ENCODE measurements at places on chromosomes 2 and 18.

GRCh38 chr2:81196933-81197628 is 892.5 kb upstream of the LRRTM1 start:
- no peak for DNase-seq

DNA sequence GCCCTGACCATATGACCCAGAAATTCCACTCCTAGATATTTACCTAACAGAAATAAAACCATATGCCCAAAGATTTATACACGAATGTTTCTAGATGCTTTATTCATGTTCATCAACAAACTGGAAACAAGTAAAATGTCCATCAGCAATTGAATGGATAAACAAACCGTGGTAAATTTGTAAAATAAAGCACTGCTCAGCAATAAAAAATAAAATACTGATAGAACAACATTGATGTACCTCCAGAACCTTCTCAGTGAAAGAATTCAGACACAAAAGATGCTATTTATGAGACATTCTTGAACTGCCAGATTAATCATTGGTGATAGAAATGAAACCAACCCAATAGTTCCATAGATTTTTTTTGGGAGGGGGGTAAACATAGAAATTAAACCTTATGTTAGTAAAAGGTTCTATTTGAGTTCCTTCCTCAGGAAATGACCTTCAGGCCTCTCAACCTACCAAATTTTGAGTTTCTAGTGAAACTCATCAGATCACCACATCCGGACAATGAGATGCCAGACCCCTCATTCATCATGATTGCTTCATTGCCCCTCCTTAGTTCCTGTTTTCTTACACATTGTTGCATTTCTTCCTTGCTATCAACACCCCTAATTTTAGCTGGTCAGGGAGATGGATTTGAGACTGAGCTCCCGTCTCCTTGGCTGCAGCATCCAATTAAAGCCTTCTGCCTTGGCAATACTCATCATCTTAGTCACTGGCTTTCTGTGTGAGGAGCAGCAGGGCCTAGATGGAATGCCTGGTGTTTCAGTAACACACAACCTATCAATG is 203.5 kb downstream of the LPIN1 start:
- no peak for DNase-seq

GRCh38 chr2:99275882-99276281 is 20.4 kb upstream of the LYG2 start:
- DNase-seq = no peak

GRCh38 chr2:181106789-181107627 is 126.6 kb downstream of the UBE2E3 start:
- DNase-seq = no peak

DNA sequence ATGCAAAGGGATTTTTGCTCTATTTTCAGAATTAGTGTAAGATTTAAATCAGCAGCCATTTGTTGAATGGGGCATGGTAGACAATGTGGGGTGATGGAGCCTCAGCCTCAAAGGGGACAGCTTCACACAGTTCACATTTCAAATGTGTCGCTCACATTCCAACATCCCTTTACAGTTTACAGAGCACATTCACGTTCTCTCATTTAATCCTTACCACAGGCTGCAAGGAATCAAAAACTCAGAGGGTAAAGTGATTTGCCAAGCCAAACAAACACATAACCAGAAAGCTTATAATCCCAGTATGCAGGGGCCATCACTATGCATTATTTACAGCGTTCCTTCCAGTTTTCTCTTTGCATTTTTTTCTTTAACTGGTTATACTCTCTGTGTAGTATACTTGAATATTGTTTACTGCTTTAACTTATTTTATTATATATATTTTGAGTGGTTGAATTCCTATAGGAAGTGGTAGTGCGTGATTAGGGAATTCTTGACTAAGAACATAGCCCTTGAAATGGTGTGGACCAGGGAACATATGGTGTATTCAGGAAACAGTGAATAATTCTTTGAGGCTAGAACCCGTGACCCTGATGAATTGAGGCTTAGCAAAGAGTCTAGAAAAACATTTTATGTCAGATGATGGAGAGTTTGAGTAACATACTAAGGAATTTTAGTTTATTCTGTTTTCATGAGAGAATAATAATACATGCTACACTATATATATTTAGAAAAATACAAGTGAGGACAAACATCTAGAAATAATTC is 18.1 kb upstream of the TAF1B start:
- DNase-seq = no peak

DNA sequence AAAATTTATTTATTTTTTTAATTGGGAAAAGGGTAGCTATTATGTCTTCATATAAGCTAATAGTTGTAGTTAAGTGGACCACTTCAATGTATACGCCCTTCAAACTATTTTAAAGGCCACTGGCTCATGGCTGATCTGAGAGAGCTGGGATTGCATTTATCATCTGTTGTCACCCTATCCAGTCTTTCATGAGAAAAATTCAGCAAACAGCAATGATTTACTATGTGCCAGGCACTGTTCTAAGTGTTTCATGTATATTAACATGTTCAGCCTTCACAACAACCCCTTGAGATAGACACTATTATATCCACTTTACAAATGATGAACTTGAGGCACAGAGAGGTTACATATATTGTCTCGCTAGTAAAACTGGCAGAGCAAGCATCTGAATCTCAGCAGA is 66.1 kb upstream of the ZNF397 start:
- DNase-seq = no peak

DNA sequence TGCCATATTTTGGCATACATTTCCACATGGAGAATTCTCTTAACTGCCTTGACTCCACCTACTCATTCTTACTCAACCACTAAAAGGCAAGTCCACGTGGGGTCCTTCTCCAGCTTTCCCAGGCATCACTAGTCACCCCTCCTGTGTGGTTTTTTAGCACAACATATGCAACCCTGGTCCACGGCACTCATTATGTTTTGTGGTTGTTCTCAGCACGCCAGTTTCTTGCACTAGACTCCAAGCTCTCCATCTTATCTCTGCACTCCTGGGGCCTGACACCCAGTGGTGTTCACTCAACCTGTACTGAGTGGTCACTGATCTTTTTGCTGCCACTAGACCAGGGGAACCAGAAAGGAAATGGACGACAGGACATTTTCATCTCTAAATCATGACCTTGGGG is 18.0 kb downstream of the MARCHF4 start:
- DNase-seq = no peak

DNA sequence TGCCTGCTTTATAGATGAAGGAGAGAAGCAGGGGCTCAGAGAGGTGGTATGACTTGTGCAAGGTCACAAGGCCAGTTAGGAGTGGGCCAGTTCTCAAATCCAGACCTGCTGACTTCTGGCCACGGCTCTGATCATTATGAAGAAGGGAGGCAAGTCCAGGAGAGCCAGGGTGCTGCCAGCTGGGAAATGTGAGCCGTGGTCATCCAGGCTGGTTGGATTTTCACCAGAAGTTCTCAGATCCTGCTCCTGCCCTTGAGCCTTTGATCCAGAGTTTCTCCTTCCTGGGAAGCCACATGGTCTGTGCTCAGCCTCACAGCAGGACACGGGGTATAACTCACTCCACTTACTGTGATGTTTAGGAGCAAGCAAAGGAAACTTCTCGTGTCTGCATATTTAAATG is 239.9 kb downstream of the KLHL29 start:
- no peak for DNase-seq

- no peak for DNase-seq
These were observed 71.1 kb downstream of the EXOC6B start for GRCh38 chr2:72754628-72755320.

DNA sequence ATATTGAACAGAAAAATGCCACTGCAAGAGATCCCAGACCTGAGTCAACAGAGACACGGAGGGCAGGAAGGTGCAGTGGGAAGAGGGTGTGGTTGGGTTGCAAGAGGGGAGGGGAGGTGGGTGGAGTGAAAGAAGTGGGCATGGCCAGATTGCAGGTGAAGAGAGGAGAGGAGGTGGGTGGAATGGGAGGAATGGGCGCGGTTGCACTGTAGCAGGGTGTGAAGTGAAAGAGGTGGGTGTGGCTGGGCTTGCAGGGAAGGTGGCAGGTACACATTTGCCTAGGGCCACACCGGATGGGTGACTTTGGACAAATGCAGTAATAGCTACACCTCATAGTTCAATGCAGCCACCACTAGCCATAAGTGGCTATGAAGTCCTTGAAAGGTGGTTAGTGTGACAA is 71.1 kb downstream of the DOCK10 start:
- no peak for DNase-seq

DNA sequence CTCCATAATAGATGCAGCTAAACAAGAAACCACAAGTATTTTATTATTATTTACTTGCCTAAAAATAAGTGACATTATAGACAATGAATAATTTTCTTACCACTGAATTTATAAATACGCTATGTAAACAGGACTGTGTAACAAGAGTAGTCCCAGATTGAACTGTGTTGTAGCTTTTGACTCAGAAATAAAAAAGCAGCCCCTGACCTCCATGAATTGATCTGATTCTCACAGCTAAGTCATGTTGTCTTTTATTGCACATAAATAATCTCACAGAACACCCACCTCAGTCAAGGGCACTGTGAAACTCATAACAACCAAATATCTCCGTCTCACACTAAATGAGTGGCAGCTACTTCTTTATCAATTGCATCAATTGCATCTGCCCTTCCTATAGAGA is 171.6 kb downstream of the TMX3 start:
- DNase-seq = no peak

DNA sequence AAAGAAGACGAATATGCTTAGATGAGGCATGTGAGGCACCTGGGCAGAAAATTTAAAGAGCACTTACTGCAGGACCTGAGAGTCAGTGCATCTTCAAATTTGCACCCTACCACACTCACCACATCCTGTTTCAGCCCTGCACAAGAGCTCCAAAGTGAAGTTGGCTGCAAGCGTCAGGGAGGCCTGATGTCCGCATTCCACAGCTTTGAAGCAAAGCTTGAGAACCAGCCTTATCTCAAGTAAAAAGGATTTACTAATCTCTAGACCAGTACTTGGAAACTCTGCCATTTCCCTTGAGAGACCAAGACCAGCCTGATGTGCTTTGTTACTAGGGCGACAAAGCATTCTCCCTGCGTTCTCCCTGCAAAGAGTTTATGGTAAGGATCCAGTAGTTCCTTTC is 3.4 kb upstream of the ASNSD1 start:
- no peak for DNase-seq

DNA sequence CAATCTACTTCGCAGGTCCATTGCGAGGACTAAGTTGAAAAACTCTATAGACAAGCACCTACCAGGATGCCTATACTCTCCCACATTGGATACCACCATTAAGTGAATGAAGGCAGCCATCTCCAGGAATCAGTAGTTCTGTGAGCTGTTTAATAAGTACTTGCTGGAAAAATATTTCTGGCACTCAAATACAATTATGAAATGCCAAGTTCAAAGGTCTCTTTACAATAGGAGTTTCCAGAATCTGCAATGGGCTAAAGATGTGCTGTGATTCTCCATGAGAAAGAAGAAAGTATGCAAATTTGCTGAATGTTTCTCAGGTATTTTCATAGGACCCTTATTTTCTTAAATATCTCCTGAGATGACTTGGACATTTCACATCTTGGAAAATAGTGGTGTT is 103.0 kb downstream of the AP1S3 start:
- DNase-seq = no peak

DNA sequence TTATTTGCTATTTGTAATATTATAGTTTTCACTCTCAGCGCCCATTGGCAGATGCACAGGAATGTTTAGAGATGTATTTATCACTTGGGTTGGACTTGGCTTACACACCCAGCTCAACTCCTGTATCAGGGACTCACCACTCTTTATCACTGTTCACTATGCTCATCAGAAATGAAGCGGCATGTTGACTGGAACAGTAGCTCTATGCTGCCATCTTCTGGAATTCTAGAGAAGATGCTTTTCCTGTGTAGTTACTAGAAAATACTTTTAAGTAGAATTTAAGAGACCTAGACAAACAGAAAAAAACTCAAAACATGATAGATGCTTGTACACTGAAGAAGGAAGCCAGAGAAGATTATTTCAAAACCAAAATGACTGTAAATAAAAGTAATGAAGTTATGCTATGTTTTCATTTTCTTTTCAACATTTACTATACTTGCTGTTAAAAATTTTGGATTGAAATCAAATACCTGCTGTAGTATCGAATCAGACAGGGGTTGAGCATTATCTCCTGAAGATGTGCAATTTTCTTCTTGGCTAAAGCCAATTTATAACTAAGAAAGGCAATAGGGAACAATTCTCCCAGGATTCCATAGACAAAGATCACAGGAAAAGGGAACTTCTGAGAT is 47.4 kb upstream of the NXPH2 start:
- DNase-seq = no peak

DNA sequence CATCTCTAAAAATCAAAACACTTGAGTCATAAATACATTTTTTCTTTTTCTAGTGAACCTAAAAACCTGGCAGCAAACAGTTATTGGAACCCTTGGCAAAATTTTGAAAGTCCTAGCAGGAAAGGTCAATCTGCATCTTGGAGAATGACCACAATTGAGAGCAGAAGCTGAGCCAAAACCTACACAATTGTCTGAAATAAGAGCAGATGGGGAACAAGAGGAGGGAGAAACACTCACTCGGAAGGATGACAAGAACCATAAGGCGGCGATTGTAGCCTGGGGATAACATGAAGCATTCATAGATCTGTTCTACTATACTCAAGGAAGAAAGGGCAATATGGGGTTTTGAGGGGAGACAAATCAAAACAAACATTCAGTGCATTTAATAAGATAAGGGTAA is 117.0 kb downstream of the CHN1 start:
- no peak for DNase-seq

DNA sequence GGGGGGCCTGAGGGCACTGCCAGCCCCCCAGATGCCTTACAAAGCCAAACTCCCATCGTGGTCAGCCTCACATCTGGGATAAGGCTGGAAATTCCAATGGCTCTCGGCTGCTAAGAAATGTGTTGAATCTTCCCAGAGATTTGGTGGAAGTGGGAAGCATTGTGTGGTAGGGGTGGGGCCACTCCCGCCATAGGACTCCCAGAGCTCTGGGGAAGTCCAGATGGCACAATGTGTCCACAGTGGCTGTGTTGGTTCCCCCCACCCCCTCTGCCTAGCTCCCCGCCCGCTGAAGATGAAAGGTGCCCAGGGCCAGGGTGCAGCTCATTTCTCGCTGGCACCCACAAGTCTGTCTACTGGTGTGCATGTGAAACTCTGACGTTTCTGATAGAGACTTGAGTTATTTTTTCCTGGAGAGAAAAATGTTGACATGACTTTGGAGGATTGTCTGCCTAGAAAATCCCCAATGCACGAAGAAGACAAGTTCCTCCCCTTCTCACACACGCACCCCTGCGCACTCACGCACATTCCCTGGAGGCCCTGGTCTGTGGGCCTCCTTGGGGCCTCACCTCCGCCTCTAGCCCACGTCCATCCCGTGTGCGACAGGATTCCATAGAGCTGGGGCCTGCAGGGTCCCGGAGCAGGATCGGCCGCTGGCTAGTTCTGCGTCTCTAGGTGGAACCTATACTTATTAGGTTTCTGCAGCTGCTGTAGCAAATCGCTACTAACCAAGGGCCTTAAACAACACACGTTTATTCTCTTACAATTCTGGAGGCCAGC is 199.1 kb downstream of the ZFP36L2 start:
- no peak for DNase-seq

- no peak for DNase-seq
These were observed 172.1 kb downstream of the CBLN2 start for GRCh38 chr18:72372076-72372475.

GRCh38 chr2:134518101-134518500 is 200.7 kb downstream of the TMEM163 start:
- DNase-seq = no peak

- no peak for DNase-seq
These were observed 191.9 kb upstream of the TCF4 start for GRCh38 chr18:55779691-55780585.

Measured in stimulated activated CD8-positive, alpha-beta memory T cell treated with anti-CD3 and anti-CD28 coated beads, Interleukin-15, amount 100 ng/mL, for 24 hours (primary cell).